ENCODE measurements at places on chromosomes 1 and 21. TPM values are rescaled to one million over a fixed set of nuclear protein-coding genes. Genes with fewer than 3 reads are reported as not detected.

The SELE gene
- 1.5 TPM for total RNA-seq

The SYT11 gene
- total RNA-seq = 3.1 TPM

The CCDC17 gene
- total RNA-seq = 4.6 TPM

The FCRLB gene
- 0.72 TPM for total RNA-seq

The CD101 gene
- 1.2 TPM for total RNA-seq

The ATAD3C gene
- 4.2 TPM for total RNA-seq
